ENCODE measurements at places on chromosomes 5 and 9. TPM values are rescaled to one million over a fixed set of nuclear protein-coding genes. Genes with fewer than 3 reads are reported as not detected.

- no peak for DNase-seq
These were observed 18.8 kb upstream of the PRLR start for GRCh38 chr5:35248843-35249780.

DNA sequence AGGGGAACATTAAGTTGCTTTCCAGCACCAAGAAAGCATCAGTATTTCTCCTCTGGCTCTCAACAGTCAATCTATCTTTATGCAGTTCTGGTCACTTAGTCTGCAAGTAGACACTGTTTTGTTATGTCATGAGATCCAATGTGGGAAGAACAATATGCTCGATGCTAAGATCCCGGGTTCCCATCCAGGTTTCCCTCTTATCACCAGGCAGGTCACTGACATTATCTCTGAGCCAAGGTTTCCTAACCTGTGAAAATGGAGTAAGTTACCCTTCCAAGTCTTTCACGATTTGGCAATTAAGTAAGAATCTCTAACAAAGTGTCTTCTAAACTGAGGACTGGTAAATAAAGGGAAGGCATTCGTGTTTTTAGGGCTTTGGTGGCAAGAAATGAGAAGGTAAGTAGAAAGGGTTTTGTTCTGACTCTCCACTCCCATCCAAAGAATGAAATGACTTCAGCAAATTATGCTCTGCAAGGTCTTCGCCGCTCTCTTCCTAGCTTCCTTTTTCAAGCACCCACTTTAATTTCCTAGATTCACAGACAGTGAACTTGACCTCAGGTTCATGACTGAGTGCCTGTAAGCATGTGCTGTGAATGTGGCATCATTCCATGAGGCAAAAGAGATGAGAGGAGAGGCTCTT, 86.4 kb downstream of the DCP2 start:
- no peak for DNase-seq

DNA sequence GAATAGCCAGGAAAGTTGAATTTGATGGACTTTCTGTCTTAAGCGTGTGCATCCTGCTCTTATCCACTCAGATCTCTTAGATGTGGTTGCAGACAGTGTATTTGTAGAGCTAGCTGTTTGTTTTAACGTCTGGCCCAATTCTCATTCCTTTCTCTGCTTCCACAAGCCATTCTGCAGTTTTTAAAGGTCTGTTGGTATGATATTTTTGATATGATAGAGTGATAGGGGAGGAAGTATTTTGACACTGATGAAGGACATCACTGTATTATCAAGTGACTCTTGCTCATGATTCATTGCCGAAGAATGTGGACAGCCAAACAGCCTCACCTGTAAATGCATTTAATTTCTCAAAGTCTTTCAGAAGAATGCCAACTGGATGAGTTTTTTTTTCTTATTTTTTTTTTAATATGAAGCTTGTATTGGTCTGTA, 4.5 kb downstream of the TJP2 start:
- DNase-seq: no peak

GRCh38 chr5:175059687-175060211, 335.4 kb downstream of the MSX2 start:
- no peak for DNase-seq

GRCh38 chr5:141923448-141924313, at the start of gene DELE1:
Gene DELE1 (plus strand): TSS chr5:141923871. CDS start chr5:141923942, 71 bp downstream.
- DNase-seq: peak; percentile 67

DNA sequence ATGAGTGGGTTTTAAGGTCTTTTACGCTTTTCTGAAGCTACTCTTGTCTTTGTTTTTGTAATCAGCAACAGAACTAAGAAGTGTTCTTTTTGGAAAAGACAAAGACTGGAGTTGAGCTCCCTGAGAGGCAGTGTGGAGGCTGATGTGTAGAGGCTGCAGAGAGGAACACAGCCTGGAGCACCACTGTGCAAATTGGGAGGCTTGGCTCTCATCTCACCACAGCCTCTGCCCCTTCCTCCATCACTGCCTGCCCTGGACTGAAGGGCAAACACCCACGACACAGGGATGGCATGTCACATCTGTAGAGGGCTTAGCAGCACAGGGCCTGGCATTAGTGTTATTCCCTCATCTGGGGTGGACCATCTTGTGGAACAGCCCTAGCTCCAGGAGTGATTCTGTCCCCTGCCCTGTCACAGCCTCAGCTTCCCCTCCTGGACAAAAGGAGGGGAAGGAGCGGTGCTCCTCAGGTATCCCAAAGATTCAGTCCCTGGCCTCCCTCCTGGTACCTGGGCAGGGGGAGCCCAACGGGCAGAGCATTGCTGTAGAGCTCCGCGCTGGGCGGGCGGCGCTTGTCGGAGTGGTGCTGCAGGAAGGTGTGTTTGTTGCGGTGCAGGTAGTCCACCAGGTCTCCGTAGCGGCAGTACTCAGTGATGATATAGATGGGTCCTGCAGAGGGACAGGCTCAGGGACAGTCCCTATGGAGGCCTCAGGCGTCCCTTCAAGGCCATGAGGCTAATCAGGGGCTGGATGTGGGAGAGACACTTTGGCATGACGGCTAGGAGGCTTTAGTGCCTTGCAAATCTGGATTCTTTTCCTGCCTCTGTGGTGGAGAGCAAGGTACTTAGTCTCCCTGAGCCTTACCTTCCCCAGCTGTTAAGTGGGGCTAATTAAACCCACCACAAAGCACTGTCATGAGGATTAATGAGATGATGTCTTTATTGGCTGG, 32.8 kb downstream of the PDGFRB start:
- no peak for DNase-seq

DNA sequence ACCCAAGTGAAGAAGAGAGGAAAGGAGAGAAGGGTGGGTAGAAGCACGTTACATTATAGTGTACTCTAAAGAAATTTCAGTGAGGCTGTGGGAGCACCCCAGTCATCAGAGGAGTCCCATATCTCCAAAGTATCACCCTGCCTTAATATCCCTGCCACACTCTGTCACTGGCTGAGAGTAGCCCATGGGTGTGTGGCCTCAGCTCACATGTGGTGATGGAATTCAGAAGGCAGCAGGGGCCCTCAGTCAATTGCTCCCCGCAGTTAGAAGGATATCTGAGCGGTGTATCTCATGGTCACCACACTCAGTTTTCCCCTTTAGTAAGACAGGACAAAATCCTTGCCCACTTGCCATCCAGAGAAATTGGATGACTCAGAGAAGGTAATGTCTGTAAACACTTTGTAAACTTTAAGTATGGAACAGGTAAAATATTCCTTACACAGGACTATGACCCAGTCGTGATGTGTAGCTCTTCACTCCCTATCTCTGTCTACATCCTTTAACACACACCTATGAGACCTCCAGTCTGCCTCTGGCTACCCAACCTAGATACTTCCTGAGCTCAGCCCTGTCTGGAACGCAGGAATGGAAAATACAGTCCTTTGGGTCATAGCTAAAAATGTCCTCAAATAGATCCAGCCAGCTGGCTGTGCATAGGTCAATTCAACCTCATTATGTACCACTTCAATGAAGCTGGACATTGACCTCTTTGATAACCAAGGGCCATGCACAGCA, 24.3 kb upstream of the PLIN2 start:
- no peak for DNase-seq

DNA sequence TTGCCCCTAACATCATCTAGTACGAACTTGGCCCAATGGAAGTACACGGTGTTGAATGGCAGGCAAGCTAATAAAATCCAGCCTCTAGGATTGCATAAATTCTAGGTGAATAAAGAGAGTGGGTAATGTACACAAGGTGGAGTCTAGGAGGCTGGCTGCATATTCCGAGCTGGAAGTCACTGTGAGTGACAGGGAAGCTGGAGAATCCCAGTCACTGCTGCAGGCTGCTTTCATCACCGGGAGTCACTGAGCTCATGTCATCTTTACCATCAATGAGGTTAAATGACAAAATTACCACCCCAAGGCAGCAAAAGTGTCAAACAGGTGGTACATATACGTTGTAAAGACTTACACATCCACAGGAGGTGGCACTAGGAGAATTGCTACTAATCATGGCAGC, 91.3 kb upstream of the HMHB1 start:
- no peak for DNase-seq

- DNase-seq: no peak
These were observed 181.5 kb upstream of the PIK3R1 start for GRCh38 chr5:68033961-68034571.

GRCh38 chr5:39369123-39369815, 5.0 kb upstream of the C9 start:
- DNase-seq: no peak

- DNase-seq: no peak
These were observed 26.0 kb downstream of the NDUFS6 start for GRCh38 chr5:1827025-1827885.

DNA sequence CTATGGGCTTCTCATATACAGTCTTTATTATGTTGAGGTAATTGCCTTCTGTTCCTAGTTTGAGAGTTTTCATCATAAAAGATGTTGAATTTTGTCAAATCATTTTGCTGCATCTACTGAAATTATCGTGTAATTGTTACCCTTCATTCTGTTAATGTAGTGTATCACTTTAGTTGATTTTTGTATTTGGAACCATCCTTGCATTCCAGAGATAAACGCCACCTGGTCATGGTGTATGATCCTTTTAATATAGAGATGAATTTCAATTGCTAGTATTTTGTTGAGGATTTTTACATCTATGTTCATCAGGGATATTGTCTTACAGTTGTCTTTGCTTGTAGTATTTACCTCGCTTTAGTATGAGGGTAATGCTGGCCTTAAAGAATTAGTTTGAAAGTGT, 19.3 kb downstream of the MEIKIN start:
- DNase-seq: no peak

GRCh38 chr5:54045077-54045792, 265.1 kb downstream of the ARL15 start:
- DNase-seq: no peak

DNA sequence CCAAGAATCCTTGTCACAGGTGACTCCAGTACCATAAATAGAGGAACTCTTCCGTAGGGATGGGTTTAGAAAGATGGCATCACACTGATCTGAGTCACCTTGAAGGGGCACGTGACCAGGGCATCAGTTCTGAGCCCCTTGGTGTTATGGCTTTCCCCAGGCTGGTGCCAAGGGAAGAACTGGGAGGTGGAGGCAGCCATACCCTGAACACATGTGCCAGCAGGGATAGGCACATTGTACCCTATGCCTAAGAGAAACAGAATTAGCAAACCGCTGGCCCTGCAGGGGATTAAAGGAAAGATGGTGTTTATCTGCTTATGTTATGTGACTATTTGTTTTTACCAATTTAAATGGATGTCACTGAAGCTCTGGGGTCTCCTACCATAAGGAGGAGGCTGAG, 196.2 kb downstream of the RGS3 start:
- DNase-seq: no peak

DNA sequence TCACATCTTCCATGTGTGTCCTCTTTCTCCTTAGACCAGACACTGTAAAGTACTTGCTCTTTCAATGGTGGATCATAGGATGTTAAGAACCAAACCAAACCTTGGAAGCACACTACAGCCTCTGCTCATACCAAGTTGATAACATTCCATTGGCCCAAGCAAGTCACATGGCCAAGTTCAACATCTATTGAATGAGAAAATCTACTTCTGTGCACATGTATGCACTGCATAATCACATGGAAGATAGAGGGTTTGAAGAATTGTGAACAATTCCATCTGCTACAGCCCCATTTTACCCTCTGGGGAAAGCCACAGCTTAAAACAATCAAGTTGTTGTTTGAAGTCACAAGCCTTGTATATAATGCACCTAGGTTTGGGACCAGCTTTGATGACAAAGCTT, 68.2 kb downstream of the MFAP3 start:
- no peak for DNase-seq

GRCh38 chr9:87827341-87827740, 55.3 kb upstream of the SPATA31E1 start:
- no peak for DNase-seq

- DNase-seq: no peak
These were observed 312.8 kb upstream of the CTNND2 start for GRCh38 chr5:12217039-12217438.

DNA sequence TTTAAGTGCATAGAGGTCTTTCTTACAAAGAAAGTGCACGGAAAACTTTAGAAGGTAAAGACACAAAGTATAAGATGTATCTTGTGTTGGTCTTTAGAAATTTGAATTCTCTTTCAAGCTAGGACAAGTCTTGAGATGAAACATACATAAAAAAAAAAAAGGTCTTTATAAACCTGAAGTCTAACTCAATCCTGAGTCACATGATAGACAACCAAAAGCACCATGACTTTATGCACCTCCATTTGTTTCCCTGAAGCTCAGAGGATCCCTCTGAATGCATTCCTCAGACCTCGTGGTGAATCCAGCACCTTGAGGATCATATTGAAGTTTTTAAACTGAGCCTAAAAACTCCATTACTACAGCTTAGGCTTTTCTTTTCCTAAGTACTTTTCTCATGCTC, 91.8 kb downstream of the RAB3C start:
- no peak for DNase-seq

DNA sequence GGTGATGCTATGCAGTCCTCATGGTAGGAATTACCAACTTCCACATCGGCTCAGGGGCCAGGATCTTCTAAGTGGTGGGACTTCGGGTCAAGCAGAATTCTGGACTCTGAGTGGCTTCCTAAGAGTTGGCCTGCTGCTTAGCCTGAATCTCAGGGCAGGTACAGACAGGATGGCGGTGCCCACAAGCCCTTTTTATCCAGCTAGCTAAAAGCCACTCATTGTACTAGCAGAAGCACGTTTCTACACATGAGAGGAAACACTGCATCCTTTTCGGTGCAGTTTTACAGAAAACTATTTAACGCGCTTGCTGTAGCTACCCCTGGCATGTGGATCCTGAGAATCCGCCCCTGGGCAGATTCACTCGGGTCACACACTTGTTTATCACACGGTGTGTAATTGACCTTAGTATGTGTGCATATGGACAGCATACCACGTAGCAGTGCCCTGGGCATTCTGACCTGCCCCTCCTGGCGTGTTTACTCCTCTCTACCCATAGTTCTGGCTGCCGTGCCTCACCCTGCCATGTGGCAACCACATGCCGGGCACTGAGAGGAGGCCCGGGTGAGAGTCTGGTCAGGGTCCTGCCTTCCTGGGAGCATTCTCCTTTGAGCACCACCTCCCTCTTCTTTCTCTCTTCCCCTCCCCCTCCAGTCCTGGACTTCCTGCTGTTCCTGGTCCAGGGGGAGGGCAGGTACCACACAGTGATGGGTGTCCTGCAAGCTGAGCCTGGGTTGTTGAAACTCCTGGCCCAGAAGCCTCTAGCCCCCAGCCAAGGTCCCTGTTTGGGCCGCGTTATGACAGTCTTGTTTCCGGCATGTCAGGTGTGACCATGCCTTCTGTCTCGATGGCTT, 65.9 kb downstream of the DAB2IP start:
- DNase-seq: no peak

GRCh38 chr9:34590381-34591247, 1.1 kb upstream of the CNTFR start:
- no peak for DNase-seq

PRRX2 gene
- total RNA-seq: not detected

PCDHGB5 gene
- 19.3 TPM for total RNA-seq

PCDHGA9 gene
- total RNA-seq: 5.2 TPM

ADAMTSL2 gene
- total RNA-seq: 0.54 TPM

PCDHAC2 gene
- 0.48 TPM for total RNA-seq

PRDM9 gene
- total RNA-seq: not detected

LCN9 gene
- not detected for total RNA-seq

S1PR3 gene
- total RNA-seq: 1.9 TPM

PCYOX1L gene
- total RNA-seq: 8.6 TPM

FASTKD3 gene
- 17.0 TPM for total RNA-seq

FCN2 gene
- not detected for total RNA-seq

IRX2 gene
- 5.5 TPM for total RNA-seq

GABRB2 gene
- not detected for total RNA-seq

SURF4 gene
- total RNA-seq: 188 TPM

Measured in kidney epithelial cell (primary cell).